ENCODE measurements at places on chromosomes 13 and 19.

DNA sequence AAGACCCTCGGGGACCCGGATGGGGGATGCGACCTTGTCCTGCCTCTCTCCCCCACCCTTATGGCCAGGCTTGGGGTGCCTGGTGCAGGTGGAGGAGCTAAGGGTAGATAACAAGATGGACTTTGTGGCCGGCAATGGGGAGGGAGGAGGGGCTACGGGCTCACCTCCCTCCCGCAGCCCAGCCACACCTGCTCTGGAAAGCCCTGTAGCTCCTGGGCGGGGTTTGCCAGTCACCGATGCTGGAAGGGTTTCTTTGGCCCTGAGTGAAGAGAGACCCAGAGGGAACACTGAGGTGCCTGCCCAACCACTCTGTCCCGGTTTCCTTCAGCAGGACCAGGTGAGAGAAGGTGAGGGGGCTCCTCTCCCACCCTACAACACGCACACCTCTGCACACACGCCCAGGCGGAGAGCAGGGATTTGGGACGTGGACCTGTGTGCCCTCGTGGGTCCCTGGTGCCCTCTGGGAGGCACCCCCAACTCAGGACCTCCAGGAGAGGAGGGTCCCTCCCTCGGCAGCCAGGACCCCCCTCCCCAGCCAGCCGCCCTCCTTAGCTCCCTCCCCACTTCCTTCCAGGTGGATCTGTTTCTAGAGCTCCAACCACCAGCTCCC, at the start of gene FUT2:
FUT2 (plus strand) TSS at position 229 of the 610 bp plus-strand sequence. CDS start 6,986 bp downstream, outside the sequence.
- peaks cover 1% of the 10 kb centered on the region for H3K36me3 ChIP-seq
- H3K4me3 ChIP-seq: peak within 1 kb of the TSS; percentile 59
- peaks cover 9% of the 10 kb centered on the region for H3K4me1 ChIP-seq
- no peak for DNase-seq
- peaks cover 16% of the 10 kb centered on the region for H3K27me3 ChIP-seq

DNA sequence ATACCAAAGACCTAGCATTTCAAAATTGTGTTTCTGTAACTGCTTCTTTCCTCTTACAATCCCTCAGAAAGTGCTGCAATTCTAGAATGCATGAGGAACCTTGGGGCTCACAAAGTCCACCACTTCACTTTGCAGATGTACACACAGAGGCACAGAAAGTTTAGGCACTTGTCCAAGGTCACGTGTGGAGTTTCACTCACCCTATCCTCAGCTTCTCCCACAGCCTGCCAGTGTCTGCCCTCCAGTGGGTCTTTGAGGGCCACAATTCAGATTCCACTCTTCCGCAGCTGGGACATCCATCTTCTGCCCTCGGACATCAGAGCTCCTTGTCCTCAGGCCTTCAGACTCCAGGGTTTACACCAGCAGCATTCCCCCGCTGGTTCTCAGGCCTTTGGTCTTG, 210.5 kb upstream of the SERP2 start:
- no peak for DNase-seq
- peaks cover 4% of the 10 kb centered on the region for H3K27me3 ChIP-seq
- H3K4me3 ChIP-seq: no peak overlapping the region
- no peaks in the 10 kb centered on the region for H3K36me3 ChIP-seq

- no peak for DNase-seq
- H3K27ac ChIP-seq: no peak overlapping the region
- no peaks in the 10 kb centered on the region for H3K27me3 ChIP-seq
- H3K4me3 ChIP-seq: no peak overlapping the region
- peaks cover 13% of the 10 kb centered on the region for H3K4me1 ChIP-seq
These were observed 158.1 kb downstream of the ZIC5 start for GRCh38 chr13:99813336-99814095.

GRCh38 chr19:42250666-42251531, 4.0 kb downstream of the ERF start:
- DNase-seq: peak; percentile 52
- H3K27me3 ChIP-seq: peaks cover 1% of the 10 kb centered on the region
- H3K4me1 ChIP-seq: peaks cover 29% of the 10 kb centered on the region
- H3K4me3 ChIP-seq: peak overlapping the region; percentile 62
- peak overlapping the region; percentile 81 for H3K27ac ChIP-seq

DNA sequence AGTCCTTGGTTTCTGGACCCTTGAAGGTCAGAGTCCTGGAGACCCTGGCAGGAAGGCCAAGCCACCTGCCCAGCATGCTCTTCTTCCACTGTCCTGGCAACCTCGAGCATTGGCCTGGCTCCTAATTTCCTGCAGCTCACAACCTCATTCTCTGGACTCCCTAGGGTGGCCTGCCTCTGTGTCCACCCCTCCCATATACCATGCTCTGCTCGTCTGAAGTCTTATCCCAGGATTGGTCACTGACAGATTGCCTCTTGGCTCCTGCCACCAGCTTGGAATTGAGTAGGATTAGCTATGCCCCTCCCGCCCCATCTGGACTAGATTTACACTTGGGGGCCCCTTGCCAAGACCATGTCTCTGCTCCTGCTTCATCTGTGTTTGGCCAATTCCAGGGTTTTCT, 17.1 kb upstream of the WASF3 start:
- H3K4me1 ChIP-seq: no peaks in the 10 kb centered on the region
- H3K36me3 ChIP-seq: no peaks in the 10 kb centered on the region
- no peak overlapping the region for H3K4me3 ChIP-seq
- DNase-seq: no peak
- no peak overlapping the region for H3K27ac ChIP-seq

DNA sequence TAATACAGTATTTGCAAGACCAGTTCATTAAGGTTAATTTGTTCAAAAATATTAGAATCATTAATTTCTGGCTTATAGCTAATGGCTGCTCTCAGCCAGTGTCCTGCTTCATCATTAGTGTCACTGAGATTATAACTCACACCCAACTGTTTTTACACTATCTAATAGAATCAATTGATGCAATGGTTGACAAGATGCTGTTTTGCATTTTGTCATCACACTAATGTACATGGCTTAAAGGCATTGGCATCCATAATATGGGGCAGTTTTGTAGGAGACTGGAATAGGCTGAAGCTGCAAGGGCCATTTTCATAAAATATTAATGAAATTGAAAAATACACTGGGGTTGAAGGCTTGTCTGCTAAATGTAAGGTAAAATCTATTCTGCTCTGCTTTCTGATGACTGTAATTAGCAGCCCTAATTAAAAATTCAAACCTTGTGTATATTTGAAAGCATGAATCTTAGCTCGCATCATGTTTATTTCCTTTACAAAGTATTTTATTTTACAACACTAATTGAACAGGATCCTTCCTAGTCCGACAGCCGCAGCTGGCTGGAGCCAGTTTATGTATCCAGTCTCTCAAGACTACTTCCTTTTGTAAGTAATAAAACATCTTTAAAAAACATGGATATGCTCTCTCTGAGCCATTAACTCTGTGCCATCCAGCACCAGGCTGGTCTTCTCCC, 296.7 kb downstream of the POU4F1 start:
- H3K36me3 ChIP-seq: no peaks in the 10 kb centered on the region
- no peaks in the 10 kb centered on the region for H3K4me1 ChIP-seq
- peaks cover 2% of the 10 kb centered on the region for H3K27me3 ChIP-seq

DNA sequence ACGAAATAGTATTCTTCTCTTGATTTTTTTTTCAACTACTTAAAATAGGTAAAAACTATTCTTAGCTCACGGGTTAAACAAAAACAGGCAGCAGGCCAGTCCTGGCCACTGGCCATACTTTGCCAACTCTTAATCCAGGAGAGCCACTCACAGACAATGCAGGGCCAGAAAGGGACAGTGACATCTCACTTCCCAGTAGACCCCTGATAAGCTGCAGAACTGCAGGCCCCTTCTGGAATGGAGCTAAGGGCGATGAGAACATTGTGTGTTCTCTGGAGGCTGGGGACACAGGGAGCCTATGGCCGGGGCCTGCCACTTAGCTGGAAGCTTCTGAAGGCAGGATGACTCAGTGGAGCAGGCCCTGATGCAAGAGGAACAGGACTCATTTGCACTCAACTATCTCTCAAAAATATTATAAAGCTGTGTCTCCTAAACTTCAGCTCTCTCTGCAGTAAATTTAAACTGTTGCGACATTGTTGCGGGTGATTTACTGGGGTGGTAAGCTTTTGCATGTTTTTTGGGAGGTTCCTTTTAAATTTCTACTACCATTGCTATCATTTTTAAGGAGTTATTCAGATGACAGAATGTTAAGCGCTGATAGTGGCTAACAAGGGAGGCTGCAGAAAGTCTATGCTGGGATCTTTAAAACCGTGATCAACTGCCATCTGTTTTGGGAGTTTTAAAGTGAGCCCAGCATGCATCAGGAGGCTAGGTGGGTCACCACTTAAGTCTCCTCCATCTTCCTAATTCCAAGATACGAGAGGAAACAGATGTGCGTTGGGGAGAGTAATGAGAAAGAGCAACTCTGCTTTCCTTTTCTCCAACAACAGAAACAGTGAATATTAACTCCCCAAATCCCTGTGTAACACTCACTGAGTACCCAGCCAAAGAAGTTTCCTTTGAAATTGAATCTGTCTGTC, 33.2 kb upstream of the KATNAL1 start:
- no peak overlapping the region for H3K4me3 ChIP-seq
- H3K27ac ChIP-seq: no peak overlapping the region
- DNase-seq: no peak
- H3K27me3 ChIP-seq: peaks cover 26% of the 10 kb centered on the region
- H3K36me3 ChIP-seq: peaks cover 8% of the 10 kb centered on the region

DNA sequence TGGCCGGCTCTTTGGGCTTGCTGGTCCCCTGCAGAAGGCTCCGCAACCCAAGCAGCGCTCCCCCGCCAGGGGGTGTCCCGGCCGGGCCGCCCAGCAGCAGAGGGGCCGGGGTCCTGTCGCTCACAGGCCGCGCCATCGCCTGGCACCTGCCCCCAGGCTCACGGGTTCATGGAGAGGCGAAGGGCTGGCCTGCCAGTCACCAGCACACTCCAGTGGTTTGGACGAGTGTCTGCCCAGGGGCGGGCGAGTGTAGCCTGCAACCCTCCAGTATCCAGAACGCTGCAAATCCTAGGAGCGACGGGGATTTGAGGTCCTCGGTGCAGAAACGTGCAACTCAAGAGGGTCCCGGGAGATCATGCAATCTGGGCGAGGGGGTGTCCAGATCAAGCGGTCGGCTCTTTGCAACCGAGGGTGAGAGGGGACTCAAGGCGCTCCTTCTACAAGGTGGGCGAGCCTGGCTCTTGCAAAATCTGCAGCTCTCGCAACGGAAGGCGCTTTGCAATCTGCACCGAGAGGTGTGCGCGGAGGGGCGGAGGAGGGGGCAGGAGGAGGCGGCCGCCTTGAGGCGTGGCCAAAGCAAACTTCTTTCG, at the start of gene DBP:
DBP (minus strand) TSS at position 521 of the 590 bp plus-strand sequence; CDS start at position 136, 385 bp downstream.
- DNase-seq: no peak
- H3K27me3 ChIP-seq: no peaks in the 10 kb centered on the region
- peaks cover 34% of the 10 kb centered on the region for H3K4me1 ChIP-seq
- peaks cover 7% of the 10 kb centered on the region for H3K36me3 ChIP-seq
- H3K4me3 ChIP-seq: peak within 1 kb of the TSS; percentile 92

- H3K36me3 ChIP-seq: peaks cover 52% of the 10 kb centered on the region
- H3K4me3 ChIP-seq: peak overlapping the region; percentile 11
- H3K27ac ChIP-seq: peak overlapping the region; percentile 67
- peaks cover 44% of the 10 kb centered on the region for H3K4me1 ChIP-seq
- no peaks in the 10 kb centered on the region for H3K27me3 ChIP-seq
- DNase-seq: no peak
These were observed 5.4 kb downstream of the TM9SF2 start for GRCh38 chr13:99506634-99507033.

- no peak overlapping the region for H3K27ac ChIP-seq
- no peaks in the 10 kb centered on the region for H3K36me3 ChIP-seq
- H3K4me3 ChIP-seq: no peak overlapping the region
- no peak for DNase-seq
- peaks cover 9% of the 10 kb centered on the region for H3K27me3 ChIP-seq
These were observed 11.9 kb upstream of the TPM4 start for GRCh38 chr19:16064209-16064889.

GRCh38 chr13:99311748-99312492, 4.7 kb upstream of the GPR183 start:
- H3K27me3 ChIP-seq: no peaks in the 10 kb centered on the region
- H3K4me1 ChIP-seq: peaks cover 54% of the 10 kb centered on the region

- no peaks in the 10 kb centered on the region for H3K4me1 ChIP-seq
- no peaks in the 10 kb centered on the region for H3K27me3 ChIP-seq
- H3K36me3 ChIP-seq: no peaks in the 10 kb centered on the region
- H3K4me3 ChIP-seq: no peak overlapping the region
These were observed 47.2 kb downstream of the COMP start for GRCh38 chr19:18743784-18744418.

DNA sequence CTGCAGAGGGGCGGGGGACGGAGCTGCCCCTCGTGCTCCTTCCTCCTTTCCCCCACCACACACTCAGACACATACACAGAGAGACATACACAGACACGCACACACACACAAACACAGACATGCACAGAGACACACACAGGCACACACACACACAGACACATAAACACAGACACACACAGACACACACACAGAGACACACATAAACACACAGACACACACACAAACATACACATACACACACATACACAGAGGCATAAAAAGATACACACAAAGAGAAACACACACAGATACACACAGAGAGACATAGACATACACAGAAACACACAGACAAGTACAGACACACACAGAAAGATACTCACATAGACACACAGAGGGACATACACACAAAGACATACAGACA, 136.0 kb downstream of the UQCRFS1 start:
- no peaks in the 10 kb centered on the region for H3K27me3 ChIP-seq
- H3K27ac ChIP-seq: no peak overlapping the region
- DNase-seq: no peak
- no peaks in the 10 kb centered on the region for H3K36me3 ChIP-seq

DNA sequence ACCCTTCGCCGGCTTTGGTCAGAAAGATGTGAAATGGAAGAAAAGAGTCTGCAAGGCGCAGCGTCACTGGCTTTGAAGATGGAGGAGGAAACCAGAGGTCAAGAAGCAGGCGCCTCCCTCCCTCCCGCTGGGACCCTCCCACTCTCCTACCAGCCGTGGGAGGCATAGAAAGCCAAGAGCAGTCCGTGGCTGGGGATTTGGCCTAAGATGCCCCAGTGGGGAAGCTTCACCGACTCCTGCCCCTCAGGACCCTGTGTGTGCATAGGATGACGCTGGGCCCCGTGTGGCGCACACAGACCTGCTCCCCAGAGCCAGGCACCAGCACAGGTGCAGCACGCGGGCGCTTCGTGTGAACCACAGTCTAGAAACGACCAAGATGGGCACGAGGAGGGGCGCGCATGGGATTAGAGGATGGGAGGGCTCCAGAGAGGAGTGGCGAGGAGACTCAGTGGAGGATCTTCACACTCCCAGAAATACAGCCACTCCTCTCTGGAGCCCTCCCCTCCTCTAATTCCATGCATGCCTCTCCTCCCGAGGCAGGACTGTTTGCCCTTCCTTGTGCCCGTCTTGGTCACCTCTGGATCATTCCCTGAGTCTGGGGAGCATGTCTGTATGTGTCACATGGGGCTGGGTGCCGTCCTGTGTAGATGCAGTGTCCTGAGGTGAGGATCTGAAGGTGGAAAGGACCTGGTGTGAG, 194.3 kb downstream of the TEX29 start:
- H3K27me3 ChIP-seq: no peaks in the 10 kb centered on the region
- H3K4me1 ChIP-seq: no peaks in the 10 kb centered on the region
- no peak overlapping the region for H3K4me3 ChIP-seq

DNA sequence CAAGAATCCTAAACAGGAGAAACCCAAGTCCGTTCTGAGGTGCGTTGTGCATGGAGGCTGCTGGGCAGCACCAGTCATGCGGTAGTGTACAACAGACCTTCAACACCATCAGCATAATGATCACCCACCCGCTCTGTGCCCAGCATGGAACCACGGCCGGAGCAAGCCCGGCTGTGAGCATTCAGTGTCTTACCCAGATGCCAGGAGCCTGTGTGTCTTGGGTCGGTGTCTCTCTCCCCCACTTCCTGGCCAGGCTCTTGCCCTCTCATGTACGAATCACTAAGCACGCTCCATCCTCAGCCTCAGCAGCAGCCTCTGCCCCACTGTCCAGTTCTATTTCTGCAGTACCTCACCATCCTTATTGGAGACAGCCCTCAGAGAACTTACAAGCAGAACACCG, 231.6 kb upstream of the IRS2 start:
- H3K27ac ChIP-seq: no peak overlapping the region
- no peaks in the 10 kb centered on the region for H3K36me3 ChIP-seq
- no peaks in the 10 kb centered on the region for H3K4me1 ChIP-seq
- H3K4me3 ChIP-seq: no peak overlapping the region
- H3K27me3 ChIP-seq: no peaks in the 10 kb centered on the region

All from activated naive CD8-positive, alpha-beta T cell treated with anti-CD3 and anti-CD28 coated beads, Interleukin-2, amount 10 ng/mL, durations not matched to agents 7 days and 5 days (primary cell).